ENCODE measurements at places on chromosomes 5 and 9.

GRCh38 chr5:82499725-82500244, 221.6 kb upstream of the RPS23 start:
- no peak for DNase-seq

DNA sequence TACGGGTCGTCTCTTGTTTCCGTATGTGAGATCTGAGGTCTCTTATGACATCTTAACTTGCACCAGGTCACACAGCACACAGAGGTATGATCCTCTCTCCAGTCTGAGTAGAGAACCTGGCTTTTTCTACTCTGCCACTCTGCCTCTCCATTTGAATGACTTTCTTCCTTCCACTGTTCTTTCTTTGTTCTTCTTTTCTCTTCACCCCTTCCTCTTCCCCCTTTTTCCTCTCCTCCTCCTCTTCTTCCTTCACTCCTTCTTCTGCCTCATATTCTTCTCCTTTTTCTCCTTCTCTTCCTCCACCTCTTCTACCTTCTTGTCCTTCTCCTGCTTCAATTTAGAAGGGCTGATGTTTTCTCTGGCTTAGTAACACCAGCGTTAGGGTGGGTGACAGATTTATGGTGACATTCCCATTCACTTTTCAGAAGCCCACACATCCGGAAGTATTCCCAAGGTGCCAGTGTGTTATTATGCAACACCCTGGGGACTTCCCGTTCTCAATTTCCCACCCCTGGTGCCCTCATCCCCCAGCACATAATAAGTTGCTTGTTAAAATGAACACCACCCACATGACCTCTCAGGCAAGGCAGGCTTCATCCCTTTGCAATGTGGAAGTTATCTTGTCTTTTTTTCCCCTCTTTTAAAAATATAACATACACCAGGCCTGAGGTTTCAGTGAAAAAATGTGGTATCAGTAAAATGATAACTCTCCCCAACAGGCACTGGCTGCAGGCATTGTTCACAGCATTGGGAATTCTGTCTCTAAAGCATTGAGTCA, 122.0 kb downstream of the PAPPA start:
- DNase-seq: no peak

GRCh38 chr5:78542321-78542840, 106.2 kb downstream of the LHFPL2 start:
- DNase-seq: no peak

DNA sequence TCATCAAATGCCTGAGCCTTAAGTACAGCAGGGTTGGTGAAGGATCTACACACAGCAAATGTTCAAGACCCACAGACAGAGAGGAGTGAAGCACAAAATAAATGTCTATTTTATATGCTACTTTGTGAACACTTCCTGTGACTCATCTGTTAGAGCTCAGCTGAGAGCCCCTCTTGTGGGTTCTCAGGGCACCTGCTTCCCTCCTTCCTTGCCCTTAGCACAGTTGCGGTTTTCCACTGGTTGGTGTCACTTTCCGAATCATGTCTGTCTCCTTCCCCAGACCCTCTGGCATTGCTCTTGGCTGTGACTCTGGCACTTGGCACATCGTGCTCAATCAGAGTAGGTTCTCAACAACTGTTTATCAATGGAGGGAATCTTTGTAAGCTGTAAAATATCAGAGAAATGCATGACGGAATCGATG, 128.5 kb upstream of the STC2 start:
- no peak for DNase-seq

GRCh38 chr9:76500061-76500460, 41.1 kb downstream of the GCNT1 start:
- DNase-seq: no peak

GRCh38 chr9:110251212-110251611, 5.1 kb downstream of the TXN start:
- no peak for DNase-seq

- no peak for DNase-seq
Measured at GRCh38 chr5:40484495-40484894, 195.2 kb upstream of the PTGER4 start.

DNA sequence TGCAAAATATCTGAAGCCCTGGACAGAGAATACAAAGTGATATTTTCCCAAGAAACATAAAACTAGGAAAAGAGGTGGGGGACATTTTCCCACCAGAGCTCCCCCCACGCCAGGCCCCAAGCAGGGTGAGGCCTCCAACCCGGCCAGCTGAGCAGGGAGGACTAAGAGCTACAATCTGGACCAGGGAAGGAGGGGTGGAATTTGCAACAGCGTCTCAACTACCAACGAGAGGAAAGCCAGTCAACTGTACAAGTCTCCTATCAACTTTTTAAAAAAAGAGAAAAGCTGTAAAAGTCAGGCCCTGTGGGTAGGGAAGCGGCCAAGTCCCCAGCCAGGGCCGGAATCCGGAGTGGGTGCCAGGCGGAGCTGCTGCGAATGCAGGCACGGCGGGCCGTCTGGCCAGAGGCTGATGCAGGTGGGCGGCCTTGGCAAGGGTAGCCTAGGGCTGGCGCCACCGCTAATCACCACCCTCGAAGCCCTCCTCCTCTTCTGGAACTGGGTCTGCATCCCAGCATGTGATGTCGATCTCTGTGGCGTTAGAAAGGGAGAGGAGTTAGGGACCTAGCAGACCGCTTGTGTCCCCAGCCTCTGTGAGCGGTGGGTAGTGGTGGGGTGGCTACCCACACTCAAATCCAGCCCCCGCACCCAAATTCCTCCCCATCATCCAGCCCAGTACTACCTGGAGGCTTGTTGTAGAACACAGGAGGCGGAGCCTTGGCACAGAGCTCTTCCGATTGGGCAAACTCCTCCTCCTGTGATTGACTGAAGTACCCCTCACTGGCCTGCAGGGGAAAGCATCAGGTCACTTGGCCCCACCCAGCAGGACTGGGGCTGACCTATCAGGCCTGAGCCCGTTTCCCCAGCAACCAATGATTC, 10.6 kb downstream of the PRR7 start:
- peak; percentile 87 for DNase-seq

DNA sequence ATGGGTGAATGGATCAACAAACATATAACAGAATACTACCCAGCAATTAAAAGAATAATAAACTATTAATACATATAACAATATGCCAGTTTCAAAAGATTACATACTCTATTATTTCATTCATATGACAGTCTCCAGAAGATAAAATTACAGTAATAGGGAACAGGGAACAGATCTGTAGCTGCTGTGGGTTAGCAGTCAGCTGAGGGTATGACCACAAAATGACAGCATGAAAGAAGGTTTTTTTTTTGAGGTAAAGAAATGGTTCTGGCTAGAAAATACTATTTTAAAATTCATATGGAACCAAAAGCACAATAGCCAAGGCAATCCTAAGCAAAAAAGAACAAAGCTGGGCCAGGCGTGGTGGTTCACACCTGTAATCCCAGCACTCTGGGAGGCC, 73.0 kb upstream of the NR5A1 start:
- DNase-seq: no peak

GRCh38 chr9:137192859-137193258, 4.4 kb downstream of the SSNA1 start:
- no peak for DNase-seq

DNA sequence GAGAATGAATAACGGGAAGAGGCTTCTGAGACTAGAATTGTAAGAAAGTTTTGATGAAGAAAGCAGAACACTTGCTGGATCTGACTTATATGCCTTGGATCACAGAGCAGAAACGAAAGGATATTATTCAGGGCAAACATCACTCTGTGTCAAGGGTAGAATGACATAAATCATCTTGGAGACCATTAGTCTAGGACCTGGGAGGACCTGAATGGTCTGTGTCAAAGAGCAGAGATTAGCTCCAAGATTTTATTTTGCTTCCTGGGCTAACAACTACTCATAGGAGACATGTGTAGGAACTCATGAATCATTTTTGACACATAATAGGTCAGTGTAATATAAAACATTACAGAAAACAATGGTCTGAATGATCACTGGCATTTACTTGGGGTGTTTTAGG, 417.9 kb downstream of the SLCO4C1 start:
- no peak for DNase-seq

DNA sequence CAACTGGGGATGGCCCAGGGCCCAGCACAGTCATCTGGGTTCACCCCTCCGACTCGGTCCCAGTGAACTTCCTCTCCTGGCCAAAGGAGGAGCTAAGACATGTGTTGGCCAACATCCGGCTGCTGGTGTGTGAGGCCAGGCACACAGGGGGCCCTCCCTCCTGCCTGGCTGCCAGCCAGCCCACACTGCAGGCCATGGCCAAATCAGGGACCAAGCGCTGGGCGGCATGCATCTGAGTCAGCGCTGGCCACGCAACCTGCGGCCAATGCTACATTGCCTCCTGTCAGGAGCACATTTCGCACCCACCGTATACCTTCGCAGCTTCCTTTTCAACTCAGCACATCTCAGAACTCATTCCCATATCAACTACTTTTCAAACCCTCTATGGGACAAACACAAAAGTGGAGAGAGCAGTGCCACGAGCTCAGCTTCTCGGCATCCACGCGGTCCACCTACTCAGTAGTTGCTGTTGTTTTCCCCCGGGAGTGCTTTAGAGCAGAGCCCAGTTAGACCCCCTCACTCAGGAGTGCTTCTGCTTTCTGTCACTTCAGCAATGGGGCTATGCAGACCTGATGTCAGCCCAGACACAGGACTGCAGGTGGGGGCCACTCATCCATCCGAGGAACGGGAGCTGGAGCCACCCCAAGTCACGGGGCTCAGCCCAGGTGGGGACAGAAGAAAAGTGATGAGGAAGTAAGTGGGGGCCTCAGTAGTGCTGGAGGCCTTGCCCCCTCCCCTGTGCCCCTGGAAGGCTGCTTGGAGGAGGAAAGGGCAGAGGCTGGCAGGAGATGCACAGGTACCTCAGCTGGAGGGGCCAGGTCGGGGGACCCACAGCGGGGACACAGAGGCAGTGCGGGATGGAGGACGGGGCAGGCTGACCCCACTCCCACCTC, 13.9 kb downstream of the NINJ1 start:
- no peak for DNase-seq

DNA sequence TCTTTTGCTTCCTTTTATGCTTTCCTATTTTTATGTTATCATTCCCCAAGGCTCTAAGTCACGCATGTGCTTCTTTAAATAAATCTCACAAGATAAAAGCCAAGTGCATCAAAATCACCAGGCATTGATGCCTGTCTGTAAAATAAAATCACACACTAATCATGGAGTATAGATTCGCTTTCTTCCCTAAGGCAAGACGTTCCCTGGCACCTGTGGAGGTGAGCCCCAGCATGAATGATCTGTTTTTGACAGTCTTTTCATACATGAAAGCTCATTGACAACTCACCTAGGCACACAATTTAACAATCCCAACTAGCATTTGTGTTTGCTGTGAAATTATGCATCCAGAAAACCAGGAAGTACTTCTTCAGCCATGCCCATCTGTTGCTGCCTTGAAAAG, 146.9 kb upstream of the DMAC1 start:
- no peak for DNase-seq

DNA sequence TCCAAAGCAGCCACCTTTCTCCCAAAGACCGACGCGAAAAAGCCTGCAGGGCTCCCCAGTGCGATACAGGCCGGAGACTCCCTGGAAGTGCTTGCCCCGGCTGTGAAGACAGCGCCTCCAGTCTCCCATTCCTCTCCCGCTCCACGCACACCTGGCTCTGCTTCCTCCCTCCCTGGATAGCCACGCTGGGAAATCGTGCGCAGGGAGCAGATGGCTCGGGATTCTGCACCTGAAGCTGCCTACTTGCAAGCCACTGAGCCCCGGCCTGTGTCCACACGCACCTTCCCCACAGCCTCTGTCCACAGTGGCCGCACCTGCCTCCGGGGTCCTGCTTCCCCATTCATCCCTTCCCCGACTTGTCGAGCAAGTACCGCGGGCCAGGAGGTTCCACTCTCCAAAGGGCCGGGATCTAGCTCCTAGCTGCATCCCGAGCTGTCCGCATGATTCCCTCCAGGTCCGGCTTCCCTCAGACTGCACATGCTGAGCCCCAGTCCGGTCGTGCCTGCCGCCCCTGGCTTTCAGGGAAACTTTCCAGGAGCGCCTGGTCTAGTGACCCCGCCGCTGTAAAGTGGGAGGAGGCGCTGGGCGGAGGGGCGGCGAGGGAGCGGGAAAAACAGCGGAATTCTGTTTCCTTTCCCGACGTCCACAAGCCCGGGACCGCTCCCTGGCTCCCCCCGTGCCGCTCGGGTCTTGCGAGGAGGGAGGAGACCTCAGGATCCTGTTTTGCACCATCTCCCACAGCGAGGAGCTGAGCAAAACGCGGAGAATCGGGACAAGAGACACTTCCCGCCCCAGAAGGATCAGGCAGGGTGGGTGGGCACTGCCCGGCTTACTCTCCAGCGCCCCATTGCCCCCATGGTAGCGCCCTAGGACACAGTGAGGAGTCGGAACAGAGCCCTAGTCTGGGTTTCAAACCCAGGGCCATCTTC, 2.0 kb downstream of the SEMA6A start:
- DNase-seq: peak; percentile 70

DNA sequence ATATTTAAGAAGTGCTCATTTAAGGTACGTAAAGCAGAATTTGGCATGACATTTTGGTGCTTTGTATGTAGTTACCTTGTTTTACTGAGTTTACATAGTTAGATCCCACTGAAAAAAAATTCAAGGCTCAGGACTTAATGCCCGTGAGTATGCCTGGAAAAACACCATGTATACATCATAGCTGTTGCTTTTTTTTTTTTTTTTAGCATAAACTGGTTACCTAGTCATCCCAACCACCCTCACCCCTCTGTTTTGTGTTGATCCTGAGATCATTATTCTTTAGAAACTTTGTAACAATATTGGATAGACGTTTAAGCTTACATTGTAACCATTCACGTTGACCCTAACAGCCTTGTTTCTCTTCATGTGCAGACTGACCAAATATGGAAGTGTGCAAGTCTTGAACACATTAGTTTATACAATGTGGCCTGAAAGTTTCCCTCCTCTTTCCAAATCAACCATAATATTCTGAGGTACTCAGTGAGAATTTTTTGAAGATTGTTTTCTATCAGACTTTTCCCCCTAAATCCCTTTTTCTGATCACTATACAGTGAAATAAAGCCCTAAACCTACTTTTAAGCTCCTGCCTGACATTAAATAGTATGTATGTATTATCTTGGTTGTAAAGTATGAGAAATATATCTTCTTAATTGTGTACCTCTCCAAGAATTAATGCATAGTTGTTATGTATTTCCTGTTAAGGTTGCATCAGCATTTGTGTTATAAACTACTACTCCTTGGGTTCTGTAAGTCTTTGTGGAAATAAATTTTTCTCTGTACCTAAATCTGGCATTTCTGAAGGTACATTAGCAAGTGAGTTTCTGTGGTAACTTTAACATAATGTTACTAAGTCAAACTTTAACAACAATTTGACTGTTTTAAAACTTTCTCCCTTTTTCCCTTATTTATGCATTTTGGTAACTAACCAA, 4.4 kb downstream of the RABGAP1 start:
- DNase-seq: no peak

DNA sequence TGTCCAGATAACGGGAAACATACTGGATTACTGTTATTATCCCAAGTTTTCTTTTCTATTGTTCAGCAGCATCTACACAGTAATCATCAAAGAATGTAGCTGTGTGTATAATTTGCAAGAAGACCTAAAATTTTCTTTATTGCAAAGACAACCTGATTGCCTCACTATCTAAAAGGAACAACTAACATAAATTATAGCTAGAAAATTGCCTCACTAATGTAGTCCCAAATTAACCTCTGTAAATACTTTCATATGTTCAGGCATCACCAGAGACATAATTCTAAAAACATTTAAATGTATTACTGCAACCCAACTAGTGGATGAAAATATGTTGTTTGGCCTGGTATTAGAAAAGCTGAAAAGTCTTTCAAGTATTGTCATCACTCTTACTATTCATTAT, 275.4 kb downstream of the CDH12 start:
- no peak for DNase-seq

All from endothelial cell (in vitro differentiated cells).